ENCODE measurements at places on chromosomes 1 and 21. TPM values are rescaled to one million over a fixed set of nuclear protein-coding genes. Genes with fewer than 3 reads are reported as not detected.

- no peak for DNase-seq
These were observed 455.1 kb upstream of the VAMP3 start for GRCh38 chr1:7315946-7316345.

DNA sequence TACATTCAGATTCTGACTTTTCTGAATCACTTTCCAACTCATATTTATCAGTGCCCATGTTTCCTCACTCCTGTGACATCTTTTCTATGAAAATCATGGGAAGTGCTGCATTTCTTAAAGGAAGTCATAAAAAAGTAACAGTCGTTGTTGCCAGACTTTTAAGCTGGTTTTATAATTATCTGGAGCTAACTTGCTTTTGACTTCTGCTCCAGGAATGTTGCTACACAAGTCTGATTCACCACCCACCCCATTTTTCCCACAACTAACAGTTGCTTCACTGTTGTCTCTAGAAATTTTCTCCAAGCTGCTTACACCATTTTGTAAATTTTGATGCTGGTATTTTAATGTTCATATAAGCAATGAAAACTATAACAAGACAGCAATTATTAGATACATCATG lies 12.2 kb downstream of the FCRLB start:
- no peak for DNase-seq

DNA sequence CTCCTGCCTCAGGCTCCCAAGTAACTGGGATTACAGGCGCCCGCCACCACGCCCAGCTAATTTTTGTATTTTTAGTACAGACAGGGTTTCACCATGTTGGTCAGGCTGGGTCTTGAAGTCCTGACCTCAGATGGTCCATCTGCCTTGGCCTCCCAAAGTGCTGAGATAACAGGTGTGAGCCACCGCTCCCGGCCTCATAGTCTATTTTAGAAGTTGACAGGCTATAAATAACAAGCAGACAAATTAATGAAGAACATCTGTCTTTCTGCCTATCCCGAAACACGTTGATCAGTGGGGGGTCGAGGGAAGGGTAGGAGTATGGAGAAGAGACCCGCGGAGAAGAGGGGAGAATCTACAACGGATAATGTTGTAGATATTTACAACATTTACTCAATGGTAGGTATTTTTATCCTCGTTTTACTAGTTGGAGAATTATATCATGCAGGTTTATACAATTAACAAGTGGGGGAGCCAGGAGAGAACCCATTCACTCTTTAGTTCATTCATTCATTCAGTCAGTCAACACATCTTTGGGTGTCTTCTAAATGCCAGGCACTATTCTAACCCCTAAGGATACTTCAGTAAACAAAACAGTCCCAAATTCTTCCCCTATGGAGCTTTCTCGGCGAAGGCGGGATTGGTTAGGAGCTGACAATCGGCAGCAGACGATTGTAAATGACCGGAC lies 497 bp upstream of the IFNAR2 start:
- no peak for DNase-seq

DNA sequence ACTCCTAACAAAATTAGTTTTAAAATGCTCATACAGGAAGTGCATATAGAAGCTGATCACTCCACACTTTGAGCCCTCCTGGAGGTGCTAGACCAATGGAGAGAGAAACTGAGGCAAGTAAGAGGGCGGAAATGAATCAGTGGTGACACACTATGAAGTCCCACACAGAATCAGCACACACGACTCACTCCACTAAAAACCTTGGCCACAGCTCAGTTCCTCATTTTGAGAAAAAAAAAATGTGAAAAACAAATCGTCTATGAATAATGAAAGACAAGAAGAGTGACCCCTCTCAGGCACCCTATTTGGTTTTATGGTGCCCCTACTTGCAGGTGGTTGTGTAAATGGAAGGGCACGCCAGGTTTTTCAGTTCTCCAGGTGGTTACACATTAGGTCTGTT lies 675.1 kb upstream of the BRINP3 start:
- no peak for DNase-seq

DNA sequence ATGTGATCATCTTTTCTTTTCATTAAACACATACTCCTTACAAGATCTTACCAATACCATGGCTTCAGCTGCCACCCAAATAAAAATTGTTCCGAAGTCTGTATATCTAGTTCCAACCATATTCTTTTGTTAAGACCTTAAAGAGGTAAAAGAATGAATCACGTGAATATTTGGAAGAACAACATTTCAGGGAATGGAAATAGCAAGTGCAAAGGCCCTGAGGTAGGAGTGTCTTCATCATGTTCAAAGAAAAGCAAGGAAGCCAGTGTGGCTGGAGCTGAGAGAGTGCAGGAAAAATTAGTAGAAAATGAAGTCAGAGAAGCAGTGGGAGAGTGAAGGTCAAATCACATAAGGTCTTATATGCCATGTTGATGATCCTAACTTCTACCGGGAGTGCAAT lies 50.9 kb downstream of the SLAMF6 start:
- DNase-seq = no peak

DNA sequence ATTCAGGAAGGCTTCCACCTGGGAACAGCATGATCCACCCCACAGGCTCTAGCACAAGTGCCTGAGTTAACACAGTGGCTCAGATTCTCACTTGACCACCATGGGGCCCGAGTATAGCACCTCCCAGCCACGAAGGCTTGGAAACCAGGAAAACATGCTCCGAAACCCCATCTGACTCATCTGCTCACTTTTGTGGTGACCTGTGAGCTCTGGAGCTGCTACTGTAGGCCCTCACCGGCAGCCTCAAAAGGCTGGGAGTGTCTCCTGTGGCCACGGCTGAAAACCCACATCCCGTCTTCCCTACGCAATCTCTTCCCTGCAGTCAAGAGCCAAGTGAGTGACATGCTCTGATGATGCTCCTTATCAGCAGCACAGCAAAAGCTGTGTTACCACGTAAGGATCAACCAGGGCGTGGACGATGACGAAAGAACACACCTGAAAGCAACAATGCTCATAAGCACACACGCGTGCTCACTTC lies 81.4 kb downstream of the TGFBR3 start:
- DNase-seq = no peak

- no peak for DNase-seq
These were observed 62.2 kb downstream of the ZNF684 start for GRCh38 chr1:40593449-40594186.

- no peak for DNase-seq
These were observed 85.2 kb downstream of the LACTBL1 start for GRCh38 chr1:22887491-22887890.

Gene ANGPTL1
- total RNA-seq = 60.4 TPM

GRCh38 chr1:18641005-18641941 lies 10.6 kb downstream of the PAX7 start:
- DNase-seq = no peak

DNA sequence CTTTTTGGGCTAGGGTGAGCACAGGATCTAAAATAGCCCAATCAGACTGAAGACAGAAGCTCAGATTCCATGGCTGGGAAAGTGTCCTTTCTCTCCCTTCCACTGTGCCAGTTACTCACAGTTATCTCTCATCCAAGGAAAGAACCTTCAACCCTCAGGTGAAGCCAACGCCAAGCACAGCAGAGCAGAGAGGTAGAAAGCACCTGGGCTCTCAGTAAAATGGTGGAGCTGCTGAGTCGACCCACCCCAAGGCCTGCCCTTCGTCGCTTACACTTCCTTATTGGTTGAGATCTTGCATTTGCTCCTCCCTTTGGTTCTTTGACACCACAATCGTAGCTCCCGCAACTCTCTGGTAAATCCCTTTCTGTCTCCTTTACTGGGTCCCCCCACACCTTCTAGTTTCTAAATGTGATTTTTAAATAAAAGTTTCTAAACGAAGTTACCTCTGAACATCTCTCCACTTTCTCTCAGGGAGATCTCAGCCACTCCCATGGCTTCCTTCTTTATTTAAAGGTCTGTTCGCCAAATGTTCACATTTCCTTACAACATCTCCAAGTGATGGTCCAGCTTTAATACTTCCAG lies 27.5 kb upstream of the SLC30A1 start:
- no peak for DNase-seq

Gene OR2T11
- not detected for total RNA-seq

GRCh38 chr1:225845571-225846259 lies 35.8 kb downstream of the EPHX1 start:
- peak; percentile 86 for DNase-seq

Gene MRPS14
- total RNA-seq = 22.0 TPM

Gene C4BPA
- total RNA-seq = not detected

Gene CTH
- 1.8 TPM for total RNA-seq

DNA sequence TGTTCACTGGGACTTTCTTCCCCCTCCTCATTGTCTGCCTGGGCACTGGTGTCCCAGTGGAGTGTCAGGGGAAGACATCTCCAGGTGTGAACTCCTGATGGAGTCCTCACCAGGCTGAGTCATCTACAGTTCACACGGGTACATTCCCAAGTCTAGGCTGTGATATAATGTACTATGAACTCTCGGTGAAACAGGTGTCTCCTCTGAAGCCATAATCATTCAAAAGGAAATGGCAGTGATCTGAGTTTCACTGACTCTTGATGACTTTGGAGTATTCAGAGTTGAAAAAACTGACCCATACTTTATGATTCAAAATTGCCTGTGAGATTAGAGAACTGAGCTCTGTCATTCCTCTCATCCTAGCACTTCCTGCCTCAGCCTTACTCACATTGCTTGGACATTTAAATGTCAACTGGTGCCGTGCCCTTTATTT lies 9.1 kb downstream of the LAMC2 start:
- no peak for DNase-seq

DNA sequence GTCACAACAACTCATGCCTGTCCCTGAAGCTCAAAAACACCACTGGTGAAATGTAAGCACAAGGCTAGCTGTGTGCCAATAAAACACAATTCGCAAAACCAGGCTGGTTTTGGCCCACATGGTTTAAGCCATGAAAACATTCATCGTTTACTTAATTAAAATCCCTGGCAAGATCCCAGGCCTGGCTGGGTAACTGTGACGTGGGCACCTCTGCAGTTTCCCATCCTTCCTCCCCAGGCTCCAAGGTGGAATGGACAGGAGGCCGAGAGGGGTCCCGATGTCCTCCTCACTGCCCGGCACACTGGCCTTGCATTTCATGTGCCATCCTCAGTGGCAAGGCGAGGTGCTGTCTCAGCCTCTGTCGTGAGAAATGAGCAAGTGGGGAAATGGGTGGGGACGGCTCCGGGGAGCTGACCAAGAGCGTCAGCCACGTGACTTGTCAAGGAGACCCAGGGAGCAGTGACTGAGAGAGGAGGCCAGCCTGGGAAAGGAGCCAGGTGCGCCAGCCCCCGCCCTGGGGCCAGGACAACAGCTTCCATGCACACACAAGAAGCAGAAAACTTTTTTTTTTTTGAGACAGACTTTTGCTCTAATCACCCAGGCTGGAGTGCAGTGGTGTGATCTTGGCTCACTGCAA lies 153.1 kb upstream of the RAB4A start:
- DNase-seq = peak; percentile 88

- peak; percentile 97 for DNase-seq
These were observed 705 bp upstream of the SLC50A1 start for GRCh38 chr1:155134880-155135414.

DNA sequence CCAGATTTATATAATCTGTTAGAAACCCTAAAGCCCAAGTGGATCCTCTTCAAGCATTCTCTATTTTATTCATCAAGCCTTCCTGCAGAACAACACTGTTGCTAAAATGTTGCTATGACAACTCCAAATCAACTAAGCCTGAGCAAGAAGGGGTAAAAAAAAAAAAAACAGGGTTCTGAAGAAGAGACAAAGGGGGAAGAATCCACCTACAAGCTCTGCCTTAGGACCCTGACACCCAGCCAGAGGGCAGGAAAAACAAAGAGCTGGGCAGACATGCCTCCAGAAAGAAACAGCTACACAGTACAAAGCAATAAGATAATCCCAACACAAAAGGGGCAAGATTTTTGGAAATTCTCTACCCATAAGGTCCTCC lies 1.3 kb downstream of the USF1 start:
- DNase-seq = no peak

Gene IRF6
- 1.9 TPM for total RNA-seq

Gene LCE2B
- total RNA-seq = not detected

DNA sequence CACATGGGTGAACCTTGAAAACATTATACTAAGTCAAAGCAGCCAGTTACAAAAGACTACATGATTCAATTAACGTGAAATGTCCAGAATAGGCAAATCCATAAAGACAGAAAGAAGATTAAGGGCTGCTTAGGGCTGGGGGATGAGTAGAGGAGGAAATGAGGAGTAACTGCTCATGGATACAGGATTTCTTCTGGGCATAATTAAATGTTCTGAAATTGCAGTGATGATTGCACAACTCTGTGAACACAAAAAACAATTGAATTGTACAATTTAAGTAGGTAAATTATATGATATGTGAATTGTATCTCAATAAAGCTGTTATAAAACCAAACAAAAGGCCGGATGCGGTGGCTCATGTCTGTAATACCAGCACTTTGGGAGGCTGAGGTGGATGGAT lies 52.2 kb downstream of the RERE start:
- no peak for DNase-seq

Gene HAO2
- not detected for total RNA-seq

GRCh38 chr1:169110236-169110635 lies 3.7 kb downstream of the ATP1B1 start:
- DNase-seq = no peak

DNA sequence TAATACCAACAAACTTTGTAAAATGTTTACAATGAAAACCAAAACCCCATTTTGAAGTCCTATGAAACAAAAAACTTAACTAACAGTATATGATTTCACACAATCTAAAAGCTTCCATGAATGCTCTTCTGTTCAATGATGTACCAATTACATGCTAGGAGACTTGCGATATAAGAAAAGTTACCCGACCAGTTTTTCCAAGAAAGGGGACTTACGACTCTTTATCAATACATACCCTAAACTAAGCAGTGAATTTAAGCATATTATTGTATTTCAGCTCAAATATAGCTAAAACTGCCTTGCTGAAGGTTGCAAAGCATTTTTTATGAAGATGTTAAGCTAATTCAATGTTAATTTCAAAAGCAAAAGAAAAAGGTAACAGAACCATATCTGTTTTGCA lies 15.6 kb downstream of the SSX2IP start:
- no peak for DNase-seq

- no peak for DNase-seq
These were observed 205.8 kb upstream of the LYPLAL1 start for GRCh38 chr1:218967836-218968235.

Gene B4GALT3
- 26.8 TPM for total RNA-seq

DNA sequence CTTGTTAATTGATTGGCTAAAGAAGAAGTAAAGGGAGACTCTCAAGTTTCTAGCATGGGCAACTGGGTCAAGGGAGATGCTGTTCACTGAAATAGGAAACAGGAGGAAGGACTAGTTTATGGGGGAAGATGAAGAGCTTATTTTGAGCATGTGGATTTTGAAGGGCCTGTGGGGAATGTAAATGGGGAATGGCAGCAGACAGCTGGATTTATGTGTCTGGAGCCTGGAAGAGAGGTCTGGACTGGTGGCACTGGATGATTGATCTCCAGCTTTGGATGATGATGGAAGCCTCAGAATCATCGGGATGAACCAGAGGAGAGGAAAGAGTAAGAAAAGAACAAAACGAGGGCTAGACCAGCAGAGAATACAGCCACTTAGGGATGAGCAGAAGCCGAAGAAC lies 54.9 kb upstream of the ENAH start:
- no peak for DNase-seq

Gene PYHIN1
- total RNA-seq = 2.9 TPM

Gene FMOD
- total RNA-seq = 204 TPM

All from aorta (tissue), 5 donors.